Germinal center (tissue), 1 donor: ENCODE measurements at places on chromosomes 2 and 18.

DNA sequence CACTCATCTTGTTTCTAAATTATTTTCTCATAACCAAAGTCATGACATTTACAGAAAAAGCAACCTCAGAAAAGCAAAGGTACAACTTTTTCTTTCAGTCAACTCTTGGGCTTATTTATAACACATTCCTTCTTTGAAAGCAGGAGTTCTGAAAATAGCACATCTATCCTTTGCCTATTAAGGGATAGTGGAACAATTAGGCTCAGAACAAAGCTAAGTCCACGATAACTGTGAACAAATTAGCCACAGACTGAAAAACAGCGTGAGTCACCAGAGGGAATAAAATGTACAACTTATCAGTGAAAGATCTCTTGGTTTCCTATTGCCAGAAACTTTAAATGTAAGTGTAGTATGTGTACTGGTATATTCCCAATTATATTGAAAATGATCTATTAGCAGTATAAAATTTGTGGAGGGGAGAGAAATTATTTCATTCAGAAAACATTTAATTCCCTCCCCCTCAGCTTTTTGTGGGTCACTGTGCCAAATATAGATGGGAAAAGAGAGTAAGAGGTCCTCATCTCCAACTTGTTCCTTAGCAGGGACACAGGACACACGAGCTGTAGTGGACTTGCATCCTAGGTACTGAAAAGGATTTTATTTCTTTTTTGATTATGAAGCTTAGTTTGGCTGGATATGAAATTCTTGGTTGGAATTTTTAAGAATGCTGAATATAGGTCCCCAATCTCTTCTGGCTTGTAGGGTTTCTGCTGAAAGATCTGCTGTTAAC, 15.4 kb upstream of the MATN3 start:
- no peak for DNase-seq

DNA sequence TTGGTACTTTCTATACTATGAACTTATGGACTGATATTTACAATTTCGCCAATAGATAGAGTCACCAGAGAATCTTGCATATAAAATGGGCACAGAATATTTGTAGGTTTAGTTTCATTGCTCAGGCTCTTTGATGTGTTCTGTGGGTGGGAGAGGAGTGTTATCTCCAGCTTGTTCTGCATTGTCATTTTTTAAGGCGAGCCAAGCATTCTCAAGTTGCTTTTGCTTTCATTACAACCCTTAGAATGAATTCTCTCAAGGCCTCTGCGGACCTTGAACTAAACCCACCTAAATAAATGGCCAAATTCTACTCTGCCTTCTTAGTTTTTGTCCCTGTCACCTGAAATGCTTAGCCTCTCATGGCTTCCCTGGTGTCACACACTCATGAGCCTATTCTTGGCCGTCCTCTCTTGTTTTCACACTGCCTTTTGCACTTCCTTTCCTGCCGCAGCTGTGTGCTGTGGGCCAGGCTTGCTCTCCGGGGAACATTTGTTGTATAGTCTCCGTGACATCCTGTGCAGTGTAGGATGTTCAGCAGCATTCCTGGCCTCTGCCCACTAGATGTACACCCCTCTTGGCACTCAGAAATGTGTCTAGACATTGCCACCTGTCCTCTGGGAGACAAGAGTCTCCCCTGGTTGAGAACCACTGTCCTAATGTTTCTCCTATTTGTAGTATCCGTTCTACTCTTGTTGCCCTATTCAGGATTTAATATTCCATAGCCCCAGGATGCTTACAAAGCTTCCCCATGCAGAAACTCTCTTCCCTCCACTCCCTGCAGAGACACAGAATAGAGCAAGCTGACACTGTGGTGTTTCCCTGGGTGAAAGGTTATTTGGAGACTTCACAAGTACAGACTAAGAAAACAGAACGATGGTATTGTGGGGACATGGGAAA, 255.6 kb downstream of the PTPRM start:
- DNase-seq = no peak

GRCh38 chr2:98778741-98779483, 48.0 kb upstream of the MGAT4A start:
- DNase-seq = no peak

GRCh38 chr2:50724837-50725236, 307.1 kb downstream of the NRXN1 start:
- no peak for DNase-seq

GRCh38 chr18:63160172-63160995, 159.2 kb downstream of the BCL2 start:
- no peak for DNase-seq

- no peak for DNase-seq
Observed at GRCh38 chr18:1559563-1559962, 654.9 kb downstream of the ADCYAP1 start.

GRCh38 chr18:48831113-48831759, 119.5 kb downstream of the SMAD7 start:
- DNase-seq = no peak

DNA sequence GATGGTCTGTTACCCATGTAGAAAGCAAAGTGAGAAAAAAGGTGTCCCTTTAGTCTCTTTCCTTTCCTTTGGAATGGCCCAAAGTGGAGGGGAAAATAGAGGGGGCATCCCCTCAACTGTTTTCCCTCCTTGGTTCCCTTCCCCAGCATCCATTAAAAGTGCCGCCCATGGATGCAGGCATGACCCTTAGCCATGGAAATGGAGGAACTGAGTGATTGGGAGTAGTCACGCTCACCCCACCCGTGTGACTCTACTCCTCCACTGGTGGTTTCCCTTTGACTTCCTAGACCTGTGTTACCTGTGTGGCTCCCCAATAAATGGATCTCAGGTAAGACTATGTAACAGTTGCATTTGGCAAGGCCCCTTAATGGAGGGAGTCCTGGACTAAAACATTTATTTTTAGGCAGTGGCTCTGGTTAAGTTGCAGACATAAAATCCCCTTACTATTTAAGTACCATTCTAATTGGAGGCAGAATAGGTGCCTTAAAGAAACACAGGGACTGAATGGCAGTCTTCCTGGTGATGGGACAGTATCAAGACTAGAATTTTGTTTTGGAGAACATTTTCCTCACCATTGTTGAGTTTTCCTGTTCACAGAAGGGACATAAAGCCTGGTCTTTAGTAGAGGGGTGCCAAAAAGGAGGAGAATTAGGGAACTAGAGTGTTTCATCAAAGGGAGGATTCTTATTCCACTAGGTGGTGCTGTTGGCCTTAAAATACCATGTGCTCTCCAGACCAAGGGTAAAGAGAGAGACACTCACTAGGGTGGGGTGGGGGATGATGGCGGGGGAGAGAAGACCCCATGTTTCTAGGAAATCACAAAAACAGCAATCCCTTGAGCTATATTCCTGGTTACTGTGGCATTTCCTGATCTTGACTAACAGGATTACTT, 25.7 kb upstream of the PLA2R1 start:
- DNase-seq = no peak

- DNase-seq = no peak
Observed at GRCh38 chr2:235897992-235898391, 270.2 kb downstream of the GBX2 start.

DNA sequence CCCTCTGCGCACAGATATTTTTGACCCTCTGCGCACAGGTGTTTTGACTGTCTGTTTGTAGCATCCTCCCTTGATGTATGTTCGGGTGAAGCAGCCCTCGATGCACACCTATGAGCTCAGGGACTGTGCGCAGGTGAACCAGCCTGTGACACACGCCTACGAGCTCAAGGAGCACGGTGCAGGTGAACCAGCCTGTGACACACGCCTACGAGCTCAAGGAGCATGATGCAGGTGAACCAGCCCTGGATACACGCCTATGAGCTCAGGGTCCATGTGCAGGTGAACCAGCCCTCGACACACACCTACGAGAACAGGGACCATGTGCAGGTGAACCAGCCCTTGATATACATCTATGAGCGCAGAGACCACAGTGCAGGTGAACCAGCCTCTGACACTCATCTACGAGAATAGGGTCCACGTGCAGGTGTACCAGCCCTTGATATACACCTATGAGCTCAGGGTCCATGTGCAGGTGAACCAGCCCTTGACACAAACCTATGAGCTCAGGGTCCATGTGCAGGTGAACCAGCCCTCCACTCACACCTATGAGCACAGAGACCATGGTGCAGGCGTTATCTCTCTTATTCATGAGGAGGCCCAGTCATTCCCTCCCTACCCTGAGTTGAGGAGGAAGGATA, 33.9 kb downstream of the SH3BP4 start:
- DNase-seq = no peak

GRCh38 chr2:43419876-43420275, 176.0 kb downstream of the THADA start:
- DNase-seq = no peak

DNA sequence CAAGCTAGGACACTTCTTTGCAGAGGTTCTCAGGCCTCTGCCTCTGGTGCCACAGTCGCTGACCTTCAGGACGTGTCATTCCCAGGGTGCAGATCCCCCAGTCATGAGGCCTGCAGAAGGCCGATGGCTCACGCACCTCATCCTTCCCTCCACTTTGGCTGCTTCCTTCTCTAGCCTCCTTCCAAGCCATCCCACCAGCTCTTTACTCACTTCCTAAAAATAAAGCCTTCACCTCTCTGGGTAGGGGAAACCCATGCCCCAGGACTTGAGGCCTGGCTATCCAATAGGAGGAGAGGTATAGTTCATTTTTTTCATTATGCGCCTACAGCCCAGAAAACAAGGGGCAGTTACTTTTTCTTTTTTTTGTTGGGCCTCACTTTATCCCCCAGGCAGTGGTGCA, 91.4 kb downstream of the B3GNT2 start:
- no peak for DNase-seq
